M059J (cell line): ENCODE measurements at places on chromosomes 12 and 14. TPM values are rescaled to one million over a fixed set of nuclear protein-coding genes. Genes with fewer than 3 reads are reported as not detected.

The RTL1 gene
- total RNA-seq = 0.02 TPM in 1 of 2 replicates, not detected in the other

GRCh38 chr14:44388306-44388705 lies 118.8 kb downstream of the FSCB start:
- DNase-seq = no peak

The CFAP251 gene
- 1.1 and 1.2 TPM in 2 replicates for total RNA-seq

GRCh38 chr14:72738161-72738611 lies 155.7 kb downstream of the DPF3 start:
- peak; percentile 31 for DNase-seq

GRCh38 chr14:40240245-40240859 lies 808.1 kb upstream of the FBXO33 start:
- DNase-seq = peak; percentile 41

- DNase-seq = no peak
These were observed 27.2 kb upstream of the NT5DC3 start for GRCh38 chr12:103868215-103868614.

- DNase-seq = peak; percentile 78
These were observed 36.7 kb upstream of the IL22 start for GRCh38 chr12:68290126-68290525.

DNA sequence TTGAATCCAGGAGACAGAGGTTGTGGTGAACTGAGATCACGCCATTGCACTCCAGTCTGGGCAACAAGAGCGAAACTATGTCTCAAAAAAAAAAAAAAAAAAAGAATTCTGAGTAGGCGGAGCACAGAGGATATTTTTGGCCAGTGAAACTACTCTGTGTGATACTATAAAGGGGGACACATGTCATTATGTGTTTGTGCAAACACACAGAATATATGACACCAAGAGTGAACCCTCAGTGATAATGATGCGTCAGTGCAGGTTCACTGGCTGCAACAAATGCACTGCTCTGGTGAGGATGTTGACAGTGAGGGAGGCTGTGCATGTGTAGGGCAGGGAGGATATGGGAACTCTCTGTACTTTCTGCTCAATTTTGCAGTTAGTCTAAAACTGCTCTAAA lies 24.2 kb downstream of the FBXO21 start:
- DNase-seq = no peak

DNA sequence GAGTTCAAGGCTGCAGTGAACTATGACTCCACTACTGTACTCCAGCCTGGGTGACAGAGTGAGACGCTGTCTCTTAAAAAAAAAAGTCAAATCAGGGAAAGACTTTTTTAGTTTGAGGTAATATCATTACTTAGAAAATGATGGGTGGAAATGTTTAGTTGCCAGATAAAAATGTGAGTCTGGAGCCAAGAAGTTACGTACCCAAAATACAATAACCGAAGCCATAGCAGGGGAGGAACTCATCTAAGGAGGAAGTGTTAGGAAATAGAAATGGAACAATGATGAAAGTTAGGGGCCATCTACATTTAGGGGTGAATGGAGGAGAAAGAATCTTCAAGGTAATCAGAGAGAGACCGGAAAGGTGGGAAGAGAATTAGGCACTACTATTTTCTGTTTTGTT lies 98.8 kb downstream of the DACT1 start:
- DNase-seq = no peak

DNA sequence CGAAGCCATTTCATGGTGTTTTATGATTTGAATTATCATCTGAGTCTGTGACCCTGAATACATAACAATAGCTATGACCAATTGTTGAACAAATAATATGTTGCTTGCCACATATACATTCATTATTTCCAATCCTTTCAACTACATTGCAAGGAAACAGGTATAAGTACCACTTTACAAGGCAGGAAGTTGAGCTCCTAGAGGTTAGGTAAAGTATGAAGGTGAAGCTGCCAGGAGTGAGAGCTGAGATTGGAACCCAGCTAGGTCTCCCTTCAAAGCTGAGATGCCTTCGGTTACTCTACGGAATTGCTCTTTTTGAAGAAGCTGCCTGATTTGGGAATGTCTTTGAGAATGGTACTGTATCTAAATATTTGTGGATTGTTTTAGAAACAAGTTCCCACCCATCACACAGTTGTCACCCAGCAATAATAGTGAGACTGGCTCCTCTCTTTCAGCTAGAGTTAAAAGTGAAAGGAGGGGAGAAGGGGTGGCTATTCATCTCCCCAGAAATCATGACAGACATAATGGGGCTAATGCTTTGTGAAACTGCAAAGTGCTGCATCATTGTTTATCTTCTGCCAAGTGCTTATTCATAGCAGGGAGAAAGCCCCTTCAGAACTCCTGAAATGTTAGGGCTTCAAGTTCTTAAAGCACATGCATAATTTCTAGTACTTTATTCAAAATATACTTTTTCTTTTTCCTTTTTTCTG lies 75.9 kb upstream of the AMIGO2 start:
- peak; percentile 50 for DNase-seq

The SIX1 gene
- total RNA-seq = 8.0 and 12.5 TPM in 2 replicates

The MYO1A gene
- not detected in 2 replicates for total RNA-seq

- DNase-seq = no peak
These were observed 62.5 kb downstream of the SLC38A6 start for GRCh38 chr14:61043506-61043905.

The RPL36AL gene
- 318 and 363 TPM in 2 replicates for total RNA-seq

The BCL11B gene
- 0.02 TPM in 1 of 2 replicates, not detected in the other for total RNA-seq
